ENCODE measurements at places on chromosomes 16 and 17.

GRCh38 chr17:17722081-17722905 is 41.0 kb downstream of the RAI1 start:
- peak; percentile 41 for DNase-seq

GRCh38 chr17:11589716-11590115 is 8.6 kb upstream of the DNAH9 start:
- peak; percentile 69 for DNase-seq

GRCh38 chr16:14308368-14308723 is 237.2 kb downstream of the MRTFB start:
- no peak for DNase-seq

GRCh38 chr16:51095084-51095881 is 55.8 kb downstream of the SALL1 start:
- no peak for DNase-seq

DNA sequence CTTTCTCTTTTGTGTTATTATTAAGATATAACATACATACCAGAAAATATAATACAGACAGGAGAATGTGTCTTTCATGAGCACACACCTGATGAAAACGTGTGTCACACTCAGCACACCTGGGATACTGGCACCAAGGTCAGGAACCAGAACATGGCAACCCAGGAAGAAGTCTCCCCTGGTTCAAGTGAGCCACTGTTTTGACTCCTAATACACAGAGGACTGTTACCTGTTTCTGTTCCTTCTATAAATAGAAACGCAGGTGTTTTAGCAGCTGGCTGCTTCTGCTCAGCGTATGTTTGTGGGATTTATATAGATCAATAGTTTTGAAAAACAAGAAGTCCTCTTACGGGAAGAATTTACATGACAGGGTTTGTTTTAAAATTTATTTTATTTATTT is 3.5 kb downstream of the SEC14L1 start:
- DNase-seq = no peak

- DNase-seq = no peak
Measured at GRCh38 chr16:24736758-24737157, 7.3 kb downstream of the TNRC6A start.

GRCh38 chr17:78231991-78232858 is 794 bp downstream of the TMEM235 start:
- no peak for DNase-seq

- DNase-seq = no peak
Measured at GRCh38 chr17:7392696-7393612, 1.4 kb downstream of the PLSCR3 start.

GRCh38 chr16:27566417-27566816 is 16.5 kb downstream of the KATNIP start:
- no peak for DNase-seq

- DNase-seq = peak; percentile 60
Measured at GRCh38 chr17:32783602-32784001, 93.3 kb downstream of the MYO1D start.

DNA sequence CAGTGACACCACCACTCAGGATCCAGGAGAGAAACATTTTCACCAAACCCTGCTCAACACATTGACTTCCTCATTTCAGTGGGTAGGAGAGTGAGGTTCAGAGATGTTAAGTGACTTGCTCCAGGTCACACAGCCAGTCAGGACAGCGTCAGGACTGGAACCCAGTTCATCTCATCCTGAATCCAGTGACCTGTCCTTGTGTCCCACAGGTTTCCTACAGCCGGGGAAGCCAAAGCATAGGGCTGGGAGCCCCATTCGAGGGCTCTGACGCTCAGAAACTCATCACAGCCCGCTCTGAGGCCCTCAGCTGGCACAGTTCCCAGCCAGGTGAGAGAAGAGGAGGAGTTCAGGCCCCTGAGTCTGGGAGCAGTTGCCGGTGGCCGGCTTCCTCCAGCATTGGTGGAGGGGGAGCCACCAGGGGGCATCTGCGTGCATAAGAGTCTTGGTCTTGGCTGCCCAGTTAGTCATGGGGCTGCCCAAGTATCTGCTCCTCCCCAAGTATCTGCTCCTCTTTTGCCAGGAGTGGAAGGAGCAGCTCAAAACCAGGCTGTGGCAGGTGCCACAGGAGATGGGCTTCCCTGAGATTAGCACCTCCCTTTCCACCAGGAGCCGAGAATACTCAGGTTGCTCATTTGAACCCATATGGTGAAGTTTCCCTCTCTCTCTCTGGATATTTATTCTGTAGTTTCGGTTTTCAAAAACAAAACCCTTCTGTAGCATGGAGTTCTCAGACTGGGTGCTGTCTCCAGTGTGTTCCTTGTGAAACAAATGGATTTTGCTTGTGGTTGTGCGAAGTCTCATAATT is 56.0 kb downstream of the TNFRSF13B start:
- DNase-seq = peak; percentile 61

GRCh38 chr17:78920528-78920927 is 4.7 kb downstream of the TIMP2 start:
- DNase-seq = no peak

DNA sequence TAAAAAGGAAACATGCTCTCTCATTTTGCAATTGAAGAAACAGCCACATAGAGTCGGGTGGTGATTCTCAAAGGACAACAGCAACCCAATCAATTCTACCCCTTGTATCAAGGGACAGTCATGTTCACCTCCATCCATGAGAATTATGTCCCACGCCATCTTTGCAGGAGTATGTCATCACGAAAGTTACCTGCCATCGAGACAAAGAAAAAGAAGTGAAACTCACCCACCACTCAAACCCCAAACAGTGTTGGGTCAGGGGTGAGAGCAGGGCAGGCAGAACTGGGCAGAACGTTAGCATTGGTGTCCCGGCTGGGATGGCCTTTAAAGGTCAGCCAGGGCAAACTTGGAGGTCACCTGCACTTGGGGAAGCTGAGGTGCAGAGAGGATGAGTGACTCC is 24.2 kb upstream of the HNF1B start:
- no peak for DNase-seq

DNA sequence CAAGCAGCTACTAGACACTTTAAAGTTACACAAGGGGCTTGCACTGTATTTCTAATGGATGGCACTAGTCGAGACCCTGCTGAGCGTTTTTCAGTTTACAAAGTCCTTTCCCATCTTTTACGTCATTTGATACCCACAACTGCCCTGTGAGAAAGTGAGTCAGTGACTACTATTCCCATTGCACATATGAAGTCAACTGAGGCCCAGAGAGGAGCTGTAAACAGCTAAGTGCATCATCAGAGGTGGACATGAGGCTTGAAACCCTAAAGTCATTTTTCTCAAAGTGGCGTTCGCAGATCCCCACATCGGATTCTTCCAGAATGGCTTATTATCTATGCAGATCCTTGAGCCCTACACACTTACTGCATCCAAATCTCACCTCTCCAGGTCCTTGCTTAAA is 50.6 kb downstream of the TEKT5 start:
- DNase-seq = no peak

- DNase-seq = no peak
Measured at GRCh38 chr17:31834448-31834847, 24.6 kb downstream of the COPRS start.
